Fibroblast of lung (primary cell): ENCODE measurements at places on chromosomes 2 and 18. TPM values are rescaled to one million over a fixed set of nuclear protein-coding genes. Genes with fewer than 3 reads are reported as not detected.

GRCh38 chr2:239640210-239640609, 239.4 kb upstream of the HDAC4 start:
- no peaks in the 10 kb centered on the region for H3K4me1 ChIP-seq
- no peak for DNase-seq
- no peak overlapping the region for H3K4me3 ChIP-seq

Gene KCNIP3
- 1.5 and 1.7 TPM in 2 replicates for total RNA-seq

DNA sequence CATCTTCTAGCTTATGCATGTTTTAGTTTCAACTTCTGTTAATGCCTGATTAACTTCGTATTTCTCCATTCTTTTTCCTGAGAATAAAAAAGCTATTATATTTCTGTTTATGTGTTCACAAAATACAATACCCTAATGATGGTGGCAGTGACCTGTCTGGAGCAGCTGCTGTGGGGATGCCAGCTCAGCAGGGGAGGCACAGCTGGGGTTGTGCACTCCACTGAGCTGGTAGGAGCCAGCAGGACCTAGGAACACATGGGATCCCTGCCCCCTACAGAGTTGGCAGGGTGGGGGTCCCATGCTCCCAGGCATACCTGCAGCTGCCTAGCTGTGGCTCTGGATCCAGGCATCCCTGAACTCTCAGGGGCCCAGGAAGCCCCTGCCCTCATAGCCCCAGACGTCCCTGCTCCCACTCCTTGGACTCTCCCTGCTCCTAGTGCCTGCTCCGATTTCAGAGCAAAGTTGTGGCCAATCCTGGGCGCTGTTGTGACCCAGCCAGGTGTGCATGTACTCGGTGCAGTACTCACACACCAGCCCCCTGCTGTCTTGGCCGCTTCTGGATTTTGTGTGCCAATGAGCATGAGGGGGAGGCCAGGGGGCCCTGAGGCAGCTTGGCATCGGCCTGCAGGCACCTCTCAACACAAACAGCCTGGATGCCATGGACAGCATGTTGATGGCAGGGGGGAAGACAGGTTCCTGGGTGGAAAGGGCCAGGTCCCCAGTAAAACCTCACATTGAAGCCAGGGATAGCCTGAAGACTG, 546.0 kb downstream of the ZNF804A start:
- H3K27me3 ChIP-seq = no peaks in the 10 kb centered on the region
- no peak for DNase-seq
- H3K36me3 ChIP-seq = no peaks in the 10 kb centered on the region
- H3K27ac ChIP-seq = no peak overlapping the region
- no peak overlapping the region for H3K4me3 ChIP-seq

Gene ADRA2B
- total RNA-seq = not detected in 2 replicates

GRCh38 chr18:59149007-59149406, 9.3 kb downstream of the SEC11C start:
- H3K4me1 ChIP-seq = no peaks in the 10 kb centered on the region
- H3K27ac ChIP-seq = no peak overlapping the region
- H3K36me3 ChIP-seq = no peaks in the 10 kb centered on the region
- DNase-seq = no peak
- H3K27me3 ChIP-seq = no peaks in the 10 kb centered on the region

Gene LCT
- total RNA-seq = under 0.01 TPM in 2 replicates

GRCh38 chr18:39485696-39486095, 1920.1 kb upstream of the CELF4 start:
- H3K4me3 ChIP-seq = no peak overlapping the region
- H3K36me3 ChIP-seq = no peaks in the 10 kb centered on the region
- no peaks in the 10 kb centered on the region for H3K27me3 ChIP-seq
- H3K27ac ChIP-seq = no peak overlapping the region
- no peak for DNase-seq

- peak; percentile 16 for DNase-seq
- peaks cover 6% of the 10 kb centered on the region for H3K36me3 ChIP-seq
- H3K27ac ChIP-seq = no peak overlapping the region
- no peak overlapping the region for H3K4me3 ChIP-seq
- H3K27me3 ChIP-seq = no peaks in the 10 kb centered on the region
These were observed 19.1 kb downstream of the CAPG start for GRCh38 chr2:85390941-85391669.

DNA sequence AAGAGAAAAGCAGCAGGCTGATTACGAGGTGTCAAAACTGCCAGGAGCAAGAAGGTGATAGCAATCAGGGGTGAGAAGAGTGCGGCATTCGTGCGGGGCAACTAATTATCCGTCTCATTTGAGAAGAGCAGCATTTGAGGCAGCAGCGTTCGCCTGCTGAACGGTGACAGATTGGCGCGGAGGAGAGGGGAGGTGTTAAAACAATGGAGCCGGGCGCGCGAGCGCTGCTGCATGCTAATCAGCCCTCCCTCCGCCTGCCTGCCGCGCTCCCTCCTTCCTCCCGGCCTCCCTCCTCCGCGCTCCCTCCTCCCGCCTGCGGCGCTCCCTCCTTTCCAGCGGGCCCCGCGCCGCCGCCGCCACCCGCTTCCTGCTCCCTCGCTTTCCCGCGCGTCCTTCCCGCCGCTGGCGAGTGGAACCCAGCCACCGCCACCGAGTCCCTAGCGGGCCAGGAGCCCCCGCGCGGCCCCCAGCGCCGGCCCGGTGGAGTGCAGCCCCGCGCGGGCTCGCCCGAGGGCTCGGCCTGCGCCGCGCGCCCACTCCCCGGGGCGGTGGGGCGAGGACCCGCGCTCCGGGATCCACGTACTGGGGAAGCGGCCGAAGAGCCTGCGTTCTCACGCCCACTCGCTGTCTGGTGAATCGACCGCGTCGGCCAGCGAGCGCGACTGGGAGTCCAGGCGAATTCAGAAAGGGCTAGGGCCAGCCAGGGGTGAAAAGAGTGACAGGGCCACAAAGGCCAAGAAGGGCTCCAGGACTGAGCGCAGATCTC, 69.5 kb upstream of the PSMD14 start:
- peak overlapping the region; percentile 62 for H3K4me3 ChIP-seq
- H3K27me3 ChIP-seq = no peaks in the 10 kb centered on the region
- H3K27ac ChIP-seq = no peak overlapping the region
- peaks cover 3% of the 10 kb centered on the region for H3K4me1 ChIP-seq
- peak; percentile 66 for DNase-seq

DNA sequence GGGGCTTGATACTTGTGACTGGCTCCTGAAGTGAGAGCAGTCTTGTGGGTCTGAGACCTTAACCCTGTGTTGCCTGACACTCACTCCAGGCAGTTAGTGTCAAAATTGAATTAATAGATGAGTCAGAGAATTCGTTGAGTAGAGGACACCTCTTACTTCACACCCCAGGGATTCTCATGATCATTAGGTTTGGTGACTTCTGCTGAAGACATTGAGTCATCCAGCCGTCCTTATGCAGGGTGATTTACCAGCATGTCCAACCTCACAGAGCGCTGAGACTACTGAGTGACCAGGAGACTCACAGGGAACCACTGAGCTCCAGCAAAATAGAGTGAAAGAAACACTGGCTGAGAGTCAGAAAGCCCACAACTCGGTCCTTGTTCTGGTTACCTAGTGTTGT, 36.0 kb upstream of the EVA1A start:
- no peaks in the 10 kb centered on the region for H3K27me3 ChIP-seq
- H3K4me3 ChIP-seq = no peak overlapping the region
- H3K27ac ChIP-seq = peak overlapping the region; percentile 42
- peak; percentile 69 for DNase-seq
- H3K36me3 ChIP-seq = no peaks in the 10 kb centered on the region

Gene SNTG2
- not detected in 2 replicates for total RNA-seq
